Activated CD4-positive, alpha-beta T cell treated with anti-CD3 and anti-CD28 coated beads, Interleukin-2, amount 50 U/mL, for 16 hours (primary cell): ENCODE measurements at places on chromosomes 1 and 21.

GRCh38 chr1:92473781-92474495 is 12.8 kb downstream of the GFI1 start:
- DNase-seq: peak; percentile 93

DNA sequence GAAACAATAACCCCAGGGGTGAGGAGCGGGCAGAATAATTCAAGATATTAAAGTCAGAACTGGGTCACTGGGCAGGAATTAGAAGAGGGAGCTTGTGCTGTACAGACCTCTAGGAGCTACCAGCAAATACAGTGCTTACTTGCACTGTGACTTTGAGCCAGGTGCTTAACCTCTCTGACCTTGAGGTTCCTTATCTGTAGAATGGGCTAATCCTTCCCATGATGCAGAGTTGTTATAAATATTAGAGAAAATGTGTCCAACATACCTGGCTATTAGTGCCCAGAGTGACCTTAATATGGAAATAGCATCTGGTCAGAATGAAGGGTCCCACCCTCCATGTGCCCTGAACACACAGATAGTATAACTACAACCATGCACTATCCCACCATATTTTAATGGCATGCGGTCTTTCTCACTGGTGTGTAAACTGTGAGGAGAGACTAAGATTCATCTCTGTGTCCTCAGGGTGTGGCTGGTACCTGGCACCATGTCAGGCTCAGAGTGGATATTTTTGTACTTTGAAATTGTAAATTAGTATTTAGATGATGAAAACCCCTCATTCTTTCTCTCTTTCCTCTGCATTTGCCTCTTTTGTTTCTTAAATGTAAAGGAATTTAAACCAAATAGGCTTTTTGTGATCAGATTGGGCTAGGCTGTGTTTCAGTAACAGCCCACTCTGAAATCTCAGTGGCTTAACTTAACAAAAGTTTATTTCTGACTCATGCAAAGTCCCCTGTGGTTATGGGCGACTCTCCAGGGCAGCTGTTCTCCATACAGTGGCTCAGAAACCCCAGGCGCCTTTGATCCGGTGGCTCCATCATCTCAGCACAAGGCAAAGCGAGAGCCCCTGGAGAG is 60.0 kb upstream of the ROR1 start:
- no peak for DNase-seq

DNA sequence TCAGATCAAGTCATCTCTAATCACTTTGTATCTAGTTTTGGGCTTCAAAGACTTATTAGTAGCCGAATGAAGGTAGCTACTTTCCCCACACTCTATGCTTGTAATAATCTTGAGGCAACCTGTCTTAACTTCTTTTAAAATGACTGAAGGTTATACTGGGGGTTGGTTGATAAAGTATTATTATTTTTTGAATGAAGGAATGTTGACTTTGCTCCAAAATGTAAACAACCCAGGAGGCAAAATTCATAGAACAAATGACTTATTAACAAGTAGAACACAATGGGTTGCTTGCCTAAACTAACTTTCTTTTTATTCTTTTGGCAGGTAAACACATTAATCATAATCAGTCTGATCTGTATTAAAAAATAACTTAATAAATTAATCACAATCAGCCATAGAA is 440.0 kb downstream of the USP25 start:
- no peak for DNase-seq

DNA sequence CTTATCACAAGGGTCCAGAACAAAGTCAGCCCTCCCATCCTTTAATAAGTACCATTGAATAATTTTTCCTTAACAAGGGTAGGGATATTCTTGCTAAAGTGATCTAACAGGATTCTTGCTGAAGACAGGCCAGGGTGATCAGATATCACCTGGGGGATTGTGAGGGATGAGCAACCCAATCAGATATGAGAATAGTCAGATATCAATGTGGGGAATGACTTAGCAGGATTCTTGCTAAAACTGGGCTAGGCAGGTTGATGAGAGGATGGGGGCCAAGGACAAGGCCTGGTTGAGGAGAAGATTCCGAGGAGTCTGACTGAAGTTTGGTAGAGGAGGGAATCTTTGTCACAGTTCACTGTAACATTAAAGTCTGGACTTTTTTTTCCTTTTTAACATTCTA is 23.9 kb upstream of the NLRP3 start:
- DNase-seq: no peak

DNA sequence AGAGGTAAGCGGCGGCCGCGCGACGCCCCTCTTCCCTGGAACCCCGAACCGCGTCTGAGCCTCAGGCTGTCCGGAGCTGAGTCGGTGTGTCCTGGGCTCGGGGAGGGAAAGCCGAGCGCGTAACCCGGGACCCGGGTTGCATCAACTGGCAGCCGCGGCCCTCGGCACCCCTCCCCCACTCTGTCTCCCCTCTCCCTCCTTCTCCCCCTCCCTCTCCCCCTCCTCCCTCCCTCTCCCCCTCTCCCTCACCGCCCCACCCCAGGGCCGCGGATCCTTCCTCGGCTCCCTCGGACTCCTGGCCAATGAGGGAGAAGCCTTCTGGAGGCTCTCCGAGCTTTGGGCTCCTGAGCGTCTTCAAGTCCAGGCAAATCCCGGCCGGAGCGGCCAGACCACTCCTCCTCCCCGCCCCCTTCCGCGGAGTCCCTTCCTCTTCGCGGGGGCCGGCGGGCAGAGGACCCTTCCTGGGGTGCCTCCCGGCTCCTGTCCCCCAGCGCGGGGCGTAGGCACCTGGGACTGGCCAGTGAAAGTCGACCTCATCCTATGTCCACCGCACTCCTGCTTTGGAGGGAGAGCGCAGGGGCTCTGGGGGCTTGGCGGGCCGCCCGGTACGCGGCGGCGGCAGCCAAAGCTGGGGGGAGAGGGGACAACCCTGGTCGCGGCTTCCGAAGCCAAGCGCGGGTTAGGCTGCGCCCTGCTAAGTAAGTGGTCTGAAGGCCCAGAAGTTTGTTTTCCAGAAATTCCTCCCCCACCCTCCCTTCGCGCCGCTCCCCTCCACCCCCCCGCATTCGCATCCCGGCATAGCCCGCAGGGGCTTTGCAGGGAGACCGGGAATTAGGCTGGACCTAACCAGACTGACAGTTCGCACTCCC is 850 bp downstream of the SESN2 start:
- no peak for DNase-seq

GRCh38 chr21:42748620-42749176 is 95.3 kb downstream of the PDE9A start:
- no peak for DNase-seq

- DNase-seq: no peak
Measured at GRCh38 chr1:83123019-83123418, 875.9 kb downstream of the TTLL7 start.

GRCh38 chr1:81841795-81842194 is 41.1 kb downstream of the ADGRL2 start:
- DNase-seq: no peak

DNA sequence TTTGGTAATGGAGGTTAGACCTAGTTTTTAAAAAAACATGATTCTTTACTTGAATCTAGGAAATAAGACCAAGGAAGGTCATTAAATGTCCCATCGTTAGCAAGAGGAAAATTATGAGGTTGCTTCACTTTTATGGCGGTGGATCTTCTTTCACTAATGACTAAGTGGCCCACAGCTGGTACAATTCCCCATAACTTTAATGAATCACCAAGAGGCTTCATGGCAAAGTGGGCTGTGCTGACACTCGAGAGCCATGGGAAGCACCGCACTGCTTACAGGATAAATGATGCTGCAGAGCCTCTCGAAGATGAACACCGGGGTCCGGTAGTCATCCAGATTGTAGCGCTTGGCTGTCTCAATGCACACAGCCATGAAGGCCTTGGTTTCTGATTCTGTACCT is 108.8 kb downstream of the UBR4 start:
- no peak for DNase-seq

DNA sequence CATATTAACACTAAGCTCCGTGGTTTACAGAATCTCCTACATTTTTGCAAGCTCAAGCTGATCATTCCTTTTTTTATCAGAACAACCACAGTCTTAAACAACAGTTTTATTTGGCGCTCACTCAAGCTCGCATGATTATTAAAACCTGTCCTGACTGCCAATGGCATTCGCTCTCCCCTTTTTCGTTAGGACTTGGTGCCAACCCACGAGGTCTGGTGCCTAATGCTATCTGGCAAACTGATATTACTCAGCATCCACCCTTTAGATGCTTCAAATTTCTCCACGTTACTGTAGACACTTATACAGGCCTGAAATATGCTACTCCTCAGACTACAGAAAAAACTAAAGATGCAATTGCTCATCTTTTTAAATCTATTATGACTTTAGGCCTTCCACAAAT is 23.0 kb upstream of the ITLN1 start:
- DNase-seq: no peak

GRCh38 chr1:86381223-86381622 is 14.9 kb downstream of the ODF2L start:
- no peak for DNase-seq

DNA sequence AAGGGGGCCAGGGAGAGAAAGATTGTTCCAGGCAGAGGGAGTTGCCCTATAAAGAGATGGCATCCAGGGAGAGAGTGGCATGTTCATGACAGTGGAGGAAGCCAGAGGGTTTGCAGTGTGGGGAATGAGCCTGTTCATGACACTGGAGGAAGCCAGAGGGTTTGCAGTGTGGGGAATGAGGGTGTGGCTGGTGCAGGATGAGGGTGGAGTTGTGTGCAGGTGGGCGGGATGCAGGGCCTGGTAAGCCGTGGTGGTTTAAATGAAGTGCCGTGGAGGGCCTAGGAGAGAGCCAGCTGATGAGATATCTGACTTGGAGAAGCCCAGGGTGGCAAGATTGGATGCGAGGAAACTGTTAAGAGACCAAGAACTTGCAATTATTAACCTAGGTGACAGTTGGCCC is 131.8 kb downstream of the CAMTA1 start:
- no peak for DNase-seq

GRCh38 chr1:179831852-179832699 is 45.5 kb downstream of the TOR1AIP2 start:
- DNase-seq: no peak

- no peak for DNase-seq
Measured at GRCh38 chr1:109786112-109786480, 22.4 kb upstream of the EPS8L3 start.

DNA sequence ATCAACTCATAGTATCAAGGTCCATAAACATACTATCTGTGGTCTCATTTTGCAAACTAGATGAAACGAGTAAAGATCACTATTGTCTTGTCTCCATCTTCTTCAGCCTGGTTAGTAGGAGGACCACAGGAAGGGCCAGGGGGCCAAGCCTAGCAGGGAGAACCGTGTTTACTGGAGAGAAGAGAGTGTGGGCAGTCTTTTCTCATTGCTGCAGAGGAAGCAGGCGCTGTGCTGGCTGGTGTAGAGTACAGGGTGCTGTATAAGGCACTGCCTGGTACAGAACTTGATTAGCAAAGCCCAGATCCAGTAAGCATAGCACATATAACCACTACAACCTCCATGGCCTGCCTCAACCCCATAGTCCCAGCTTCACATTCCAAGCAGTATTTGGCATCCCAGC is 10.0 kb upstream of the B4GALT3 start:
- no peak for DNase-seq

DNA sequence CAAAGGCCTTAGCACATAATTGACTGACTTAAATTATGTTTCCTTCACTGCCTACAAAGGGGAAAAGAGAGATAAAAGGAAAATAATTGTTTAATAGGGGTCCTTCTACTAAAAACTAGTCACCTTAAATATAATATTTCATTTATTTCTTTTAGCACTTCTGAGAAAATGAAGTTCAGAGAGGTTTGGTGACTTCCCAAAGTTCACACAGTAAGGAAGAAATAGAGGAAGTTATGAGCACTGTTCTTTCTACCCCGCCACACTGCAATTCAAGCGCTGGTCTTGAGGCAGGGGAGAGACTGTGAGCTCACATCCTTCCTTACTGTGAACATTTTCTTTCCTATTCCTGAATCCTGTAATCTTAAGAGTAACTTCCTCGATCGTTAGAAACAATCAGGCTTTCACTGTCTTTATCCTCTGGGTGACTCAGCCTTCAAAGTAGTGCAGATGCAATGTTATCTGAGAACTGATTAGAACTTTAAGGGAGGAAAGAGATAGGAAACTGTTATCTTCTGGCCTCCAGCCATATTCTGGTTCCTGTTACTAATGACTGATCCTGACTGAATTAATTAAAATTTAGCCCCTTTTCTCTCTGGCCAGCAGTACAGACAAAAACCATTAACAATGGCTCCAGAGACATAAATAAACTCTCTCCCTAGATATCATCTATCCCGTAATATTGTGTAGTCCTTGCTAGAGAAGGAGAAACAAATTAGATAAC is 6.8 kb downstream of the RGS5 start:
- no peak for DNase-seq

DNA sequence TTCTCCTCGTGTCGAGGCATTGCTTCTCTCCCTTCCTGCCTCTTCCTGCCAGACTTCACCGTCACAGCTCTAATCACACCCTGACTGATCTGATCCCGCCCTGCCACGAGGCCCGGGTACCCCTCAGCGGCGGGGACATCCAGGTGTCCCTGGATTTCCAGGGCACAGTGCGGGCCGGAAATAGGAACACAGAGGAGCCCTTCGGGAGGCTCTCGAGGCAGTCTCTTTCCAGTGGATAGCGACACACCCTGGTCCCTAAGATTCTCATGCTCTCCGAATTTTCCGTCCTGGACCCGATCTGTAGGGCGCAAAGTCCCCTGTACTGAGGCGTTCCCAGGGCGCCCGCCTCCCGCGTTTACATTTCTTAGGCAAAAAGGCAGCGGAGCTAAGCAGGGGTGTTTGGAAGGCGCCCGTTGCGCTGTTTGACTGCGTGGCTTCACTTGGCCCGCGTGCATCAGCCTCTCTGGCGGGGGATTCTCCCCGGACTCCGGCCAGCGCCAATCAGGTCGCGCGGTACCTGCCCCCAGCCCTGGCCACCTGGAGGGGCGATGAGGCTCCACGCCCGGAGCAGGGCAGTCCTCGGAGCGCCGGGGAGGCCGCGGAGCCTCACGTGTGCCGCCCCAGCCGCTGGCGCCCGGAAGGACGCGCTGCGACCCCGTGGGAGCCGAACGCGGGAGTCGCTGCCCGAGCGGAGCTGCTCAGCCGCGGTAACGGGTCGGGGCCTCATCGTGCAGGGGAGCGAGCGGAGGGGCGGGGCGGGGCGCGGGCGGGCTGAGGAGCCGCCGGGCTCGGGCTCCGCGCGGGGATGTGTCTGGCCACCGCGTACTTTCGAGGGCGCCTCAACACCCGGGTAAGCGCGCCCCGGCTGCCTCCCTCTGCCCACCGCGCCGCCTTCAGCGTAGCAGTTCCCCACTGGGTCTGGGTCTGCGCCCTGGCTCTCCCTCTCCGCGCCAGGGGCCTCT is at the start of gene FAM163A:
Gene FAM163A, plus strand, starts transcription at position 575 of the 962 bp plus-strand sequence. CDS start 69,807 bp downstream, outside the sequence.
- DNase-seq: no peak

DNA sequence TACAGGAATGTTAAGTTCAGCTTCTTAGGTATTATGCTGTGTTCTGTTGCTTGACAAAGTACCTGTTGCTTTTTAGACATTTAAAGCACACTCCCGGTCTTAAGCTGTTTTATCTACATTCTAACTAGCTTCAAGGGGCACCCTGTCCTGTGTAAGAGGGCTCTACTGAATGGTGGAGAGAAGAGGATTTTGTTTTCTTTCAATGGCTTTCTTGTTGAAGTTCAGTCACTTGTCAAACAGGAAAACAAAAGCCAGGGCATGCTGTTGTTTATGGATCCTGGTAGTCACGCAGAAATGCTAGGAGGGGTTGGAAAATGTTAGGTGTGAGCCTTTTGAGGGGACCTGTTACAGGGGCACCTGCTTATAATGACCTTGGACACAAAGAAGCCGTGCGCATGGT is 30.7 kb downstream of the PGM1 start:
- DNase-seq: no peak
